ENCODE measurements at places on chromosomes 2 and 18. TPM values are rescaled to one million over a fixed set of nuclear protein-coding genes. Genes with fewer than 3 reads are reported as not detected.
A peak's percentile ranks its signal among the peaks of the same experiment; 100 is the strongest.

- H3K4me3 ChIP-seq: no peak overlapping the region
- no peaks in the 10 kb centered on the region for H3K27me3 ChIP-seq
- peaks cover 33% of the 10 kb centered on the region for H3K36me3 ChIP-seq
- H3K27ac ChIP-seq: no peak overlapping the region
- no peak for DNase-seq
These were observed 39.2 kb downstream of the STAT1 start for GRCh38 chr2:190974629-190975361.

DNA sequence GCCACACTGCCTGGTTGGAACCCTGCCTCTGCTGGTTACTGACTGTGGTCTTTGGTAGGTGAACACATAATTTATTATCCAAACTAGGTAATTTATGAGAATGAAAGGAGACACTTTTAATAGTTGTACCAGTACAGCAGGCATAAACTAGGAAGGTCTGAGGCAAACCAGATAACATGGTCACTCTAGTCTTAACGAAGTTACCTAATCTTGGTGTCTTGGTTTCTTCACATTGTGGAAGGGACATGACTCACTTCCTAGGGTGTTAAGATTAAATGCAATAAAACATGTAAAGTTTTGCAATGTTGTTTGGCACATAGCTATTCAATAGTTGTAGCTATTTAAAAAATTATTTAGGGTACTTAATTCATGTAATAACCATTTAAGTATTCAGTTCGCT is 23.3 kb downstream of the SPTBN1 start:
- no peaks in the 10 kb centered on the region for H3K27me3 ChIP-seq
- peaks cover 26% of the 10 kb centered on the region for H3K4me1 ChIP-seq
- H3K36me3 ChIP-seq: no peaks in the 10 kb centered on the region

DNA sequence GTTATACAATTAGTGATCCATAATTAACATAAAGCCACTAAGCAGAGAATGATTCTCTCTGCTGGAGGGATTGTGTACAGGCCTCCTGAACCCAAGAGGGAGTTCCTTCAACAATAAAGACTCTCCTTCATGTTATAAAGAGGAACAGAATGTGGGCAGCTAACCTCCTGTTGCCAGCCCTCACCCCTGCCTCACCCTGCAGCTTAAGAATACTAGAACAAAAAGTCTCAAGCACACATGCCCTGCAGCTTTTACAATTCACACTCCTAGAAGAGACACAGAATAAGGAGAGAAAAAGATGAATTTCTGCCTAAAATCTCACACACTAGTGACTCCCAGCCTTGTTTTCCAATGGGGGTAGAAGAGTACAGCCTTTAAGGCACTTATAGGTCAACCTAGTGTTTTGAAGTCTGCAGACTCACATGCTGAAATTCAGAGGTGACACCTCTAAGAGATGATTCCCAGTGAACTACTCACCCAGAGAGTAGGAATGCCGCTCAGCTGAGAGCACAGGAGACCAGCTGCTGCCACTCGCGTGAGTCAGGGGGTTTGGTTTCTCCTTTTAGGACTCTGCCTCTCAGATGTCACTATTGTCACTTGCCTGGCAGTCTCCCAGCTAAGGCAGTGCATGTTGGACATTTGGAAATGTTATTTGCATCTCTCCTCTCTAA is 32.5 kb upstream of the IL1RL1 start:
- DNase-seq: no peak
- H3K4me1 ChIP-seq: no peaks in the 10 kb centered on the region
- no peak overlapping the region for H3K27ac ChIP-seq
- no peaks in the 10 kb centered on the region for H3K36me3 ChIP-seq
- H3K27me3 ChIP-seq: no peaks in the 10 kb centered on the region
- no peak overlapping the region for H3K4me3 ChIP-seq

DNA sequence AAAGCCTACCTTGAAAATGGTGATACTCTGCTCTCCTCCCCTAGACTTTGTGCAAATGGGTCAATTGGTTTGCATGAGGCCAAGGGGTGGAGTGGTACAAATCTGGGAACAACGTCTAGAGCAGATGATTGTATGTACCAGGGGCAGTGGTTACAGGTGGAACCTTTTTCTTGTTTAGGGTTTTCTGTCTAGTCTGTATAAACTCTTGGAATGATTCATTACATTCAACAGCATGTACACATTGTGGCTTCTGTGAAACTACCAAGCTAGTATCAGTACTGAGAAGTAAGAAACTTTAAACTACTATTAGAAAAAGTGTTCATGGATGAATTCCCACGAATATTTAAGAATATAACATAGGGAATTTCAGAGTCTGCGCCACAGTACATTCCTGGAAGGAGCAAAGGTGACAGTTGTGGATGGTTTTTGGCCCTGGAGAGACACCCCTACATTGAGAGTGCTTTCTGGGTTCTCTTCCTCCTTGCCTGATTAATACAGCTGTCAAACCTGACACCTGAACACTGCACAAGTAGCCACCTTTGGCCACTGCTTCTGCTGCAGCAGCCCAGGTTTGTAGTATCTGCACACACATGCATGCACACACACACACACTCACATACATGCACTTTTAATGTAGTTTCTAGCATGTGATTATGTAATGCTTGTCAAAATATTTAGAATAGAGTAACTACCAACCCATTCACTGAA is 30.0 kb downstream of the CFAP221 start:
- DNase-seq: no peak
- no peak overlapping the region for H3K27ac ChIP-seq
- H3K36me3 ChIP-seq: no peaks in the 10 kb centered on the region
- H3K4me1 ChIP-seq: no peaks in the 10 kb centered on the region

DNA sequence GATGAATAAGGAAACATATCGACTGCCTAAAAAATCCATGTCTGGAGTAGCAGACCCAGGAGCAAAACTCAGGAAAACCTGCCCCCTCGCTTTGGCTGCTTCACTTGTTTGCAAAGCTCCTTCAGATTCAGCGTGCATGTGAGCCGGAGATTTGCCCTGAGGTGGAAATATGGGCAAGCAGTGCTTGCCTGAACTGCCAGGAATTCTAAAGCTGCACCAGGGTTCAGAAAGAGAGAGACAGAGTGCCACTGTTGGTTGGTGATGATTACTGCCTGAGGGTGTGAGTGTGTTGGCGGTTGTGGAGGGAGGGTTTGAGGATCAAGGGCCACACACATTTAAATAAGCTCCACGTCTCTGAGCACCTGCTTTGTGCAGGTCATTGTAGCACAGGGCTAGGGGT is 139.6 kb upstream of the RGPD4 start:
- H3K4me3 ChIP-seq: no peak overlapping the region
- DNase-seq: no peak
- no peaks in the 10 kb centered on the region for H3K4me1 ChIP-seq

DNA sequence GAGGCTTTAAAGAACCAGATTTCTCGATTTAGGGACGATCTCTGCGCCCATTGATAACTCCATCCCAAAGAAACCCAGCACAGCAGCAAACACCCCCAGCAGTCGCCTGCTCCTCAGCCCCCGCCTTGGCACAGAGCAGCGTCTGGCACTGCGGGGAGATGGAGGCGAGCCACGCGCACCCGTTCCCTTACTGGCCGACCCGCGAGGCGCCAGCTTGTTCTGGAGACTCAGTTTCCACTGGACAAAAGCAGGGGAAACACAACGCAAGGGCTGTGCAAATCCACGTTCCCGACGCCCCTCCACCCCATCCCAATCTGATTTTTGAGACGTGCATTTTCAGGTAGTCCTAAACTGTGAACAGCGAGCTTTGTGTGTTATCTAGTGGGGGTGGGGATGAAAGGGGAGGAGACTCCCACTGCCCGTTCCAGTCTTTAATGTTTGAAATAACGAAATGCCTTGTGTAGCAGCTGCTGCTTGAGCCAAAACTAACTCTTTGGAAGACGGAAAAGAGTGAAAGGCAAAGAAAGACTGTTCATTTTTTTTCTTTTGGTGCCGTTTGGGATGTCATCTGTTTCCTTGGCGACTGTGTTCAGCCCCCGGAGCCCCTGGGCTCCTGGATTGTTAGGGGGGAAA is 143.2 kb downstream of the MEIS1 start:
- H3K27me3 ChIP-seq: peaks cover 27% of the 10 kb centered on the region
- no peak for DNase-seq
- no peak overlapping the region for H3K27ac ChIP-seq
- no peaks in the 10 kb centered on the region for H3K36me3 ChIP-seq
- H3K4me1 ChIP-seq: 0 out of 2 replicates have a peak, but pooled peaks cover 19% of the 10 kb centered on the region

DNA sequence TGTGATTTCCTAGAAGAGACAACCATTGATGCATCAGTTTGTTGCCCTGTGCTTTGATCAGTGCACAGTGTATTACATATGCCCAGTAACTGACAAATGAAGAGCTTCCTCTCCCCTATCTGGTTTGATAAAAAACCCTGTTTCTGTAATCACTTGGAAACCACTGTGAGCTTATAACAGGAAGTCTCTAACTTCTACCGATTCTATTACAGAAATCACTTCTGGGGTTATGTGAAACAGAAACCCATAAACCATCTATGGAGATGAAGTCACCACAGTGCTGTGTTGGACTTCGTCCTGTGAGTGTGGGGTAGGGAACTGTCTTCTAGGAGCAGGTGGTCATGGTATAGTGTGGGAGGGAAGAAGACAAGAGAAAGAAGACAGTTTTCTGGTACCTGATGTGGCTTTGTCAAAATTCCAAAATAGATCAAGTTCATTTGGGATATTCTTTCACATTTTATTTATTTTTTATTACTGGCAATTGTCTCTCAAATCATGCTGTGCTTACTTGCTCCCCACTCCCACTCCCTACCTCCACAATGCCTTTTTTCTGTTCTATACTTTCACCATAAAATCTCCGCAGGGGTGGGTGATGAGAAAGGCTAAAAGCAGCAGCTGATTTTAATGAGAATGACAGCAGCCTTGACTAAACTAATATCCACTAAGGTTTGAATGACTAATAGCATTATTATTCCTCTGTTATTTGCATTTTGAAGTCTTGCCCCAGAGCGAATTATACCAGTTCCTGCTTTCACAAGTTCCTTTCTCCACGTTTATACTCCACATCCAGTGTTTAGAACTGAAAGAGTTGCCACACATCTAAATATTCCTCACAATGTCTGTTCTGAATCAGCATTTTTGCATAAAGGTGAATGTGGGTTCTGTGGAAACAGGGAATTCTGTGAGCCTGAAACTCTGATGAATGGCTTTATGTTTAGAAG is 41.7 kb upstream of the RND3 start:
- H3K27ac ChIP-seq: peak overlapping the region; percentile 95
- H3K27me3 ChIP-seq: no peaks in the 10 kb centered on the region
- peaks cover 51% of the 10 kb centered on the region for H3K4me1 ChIP-seq
- peak; percentile 91 for DNase-seq
- H3K4me3 ChIP-seq: peak overlapping the region; percentile 33

DNA sequence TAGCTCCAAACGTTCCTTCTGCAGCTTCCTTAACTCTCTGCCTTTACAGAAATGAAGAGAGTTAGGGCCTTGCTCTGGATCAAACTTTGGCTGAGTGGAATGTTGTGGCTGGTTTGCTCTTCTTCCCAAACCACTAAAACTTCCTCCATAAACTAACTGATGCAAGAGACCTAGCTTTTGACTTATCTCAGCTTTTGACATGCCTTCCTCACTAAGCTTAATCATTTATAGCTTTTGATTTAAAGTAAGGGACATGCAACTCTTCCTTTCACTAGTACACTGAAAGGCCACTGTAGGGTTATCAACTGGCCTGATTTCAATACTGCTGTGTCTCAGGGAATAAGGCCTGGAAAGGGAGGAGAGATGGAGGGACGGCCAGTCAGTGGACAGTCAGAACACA is 8.3 kb downstream of the PXDN start:
- H3K36me3 ChIP-seq: no peaks in the 10 kb centered on the region
- H3K4me3 ChIP-seq: no peak overlapping the region

DNA sequence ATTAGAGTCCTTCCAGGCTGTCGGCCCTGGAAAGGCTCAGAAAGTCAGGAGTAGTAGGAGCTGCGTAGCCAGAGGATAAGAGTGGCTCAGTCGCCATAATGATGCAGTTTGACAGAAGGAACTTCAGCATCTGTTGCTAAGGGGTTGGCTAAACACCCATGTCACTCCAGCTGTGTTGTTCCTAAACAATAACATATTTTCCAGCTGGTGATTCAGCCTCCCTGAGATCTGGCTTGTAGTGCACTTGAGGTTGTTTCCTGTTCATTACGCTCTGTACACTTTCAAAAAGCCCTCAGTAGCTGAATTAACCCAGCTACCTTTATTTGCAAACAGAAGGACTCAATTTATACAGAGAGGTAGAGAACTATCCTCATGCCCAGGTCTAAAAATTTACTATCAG is 39.7 kb upstream of the EPAS1 start:
- no peaks in the 10 kb centered on the region for H3K27me3 ChIP-seq
- H3K4me3 ChIP-seq: no peak overlapping the region
- H3K36me3 ChIP-seq: no peaks in the 10 kb centered on the region
- peaks cover 14% of the 10 kb centered on the region for H3K4me1 ChIP-seq

- no peak overlapping the region for H3K4me3 ChIP-seq
- H3K36me3 ChIP-seq: peaks cover 10% of the 10 kb centered on the region
- no peak for DNase-seq
- H3K27me3 ChIP-seq: no peaks in the 10 kb centered on the region
- peaks cover 18% of the 10 kb centered on the region for H3K4me1 ChIP-seq
- H3K27ac ChIP-seq: no peak overlapping the region
These were observed 109.2 kb downstream of the EXOC6B start for GRCh38 chr2:72716601-72717000.

- H3K4me3 ChIP-seq: no peak overlapping the region
- no peaks in the 10 kb centered on the region for H3K36me3 ChIP-seq
- no peaks in the 10 kb centered on the region for H3K27me3 ChIP-seq
- DNase-seq: no peak
- H3K27ac ChIP-seq: no peak overlapping the region
These were observed 50.9 kb upstream of the CD226 start for GRCh38 chr18:69998523-69998987.

DNA sequence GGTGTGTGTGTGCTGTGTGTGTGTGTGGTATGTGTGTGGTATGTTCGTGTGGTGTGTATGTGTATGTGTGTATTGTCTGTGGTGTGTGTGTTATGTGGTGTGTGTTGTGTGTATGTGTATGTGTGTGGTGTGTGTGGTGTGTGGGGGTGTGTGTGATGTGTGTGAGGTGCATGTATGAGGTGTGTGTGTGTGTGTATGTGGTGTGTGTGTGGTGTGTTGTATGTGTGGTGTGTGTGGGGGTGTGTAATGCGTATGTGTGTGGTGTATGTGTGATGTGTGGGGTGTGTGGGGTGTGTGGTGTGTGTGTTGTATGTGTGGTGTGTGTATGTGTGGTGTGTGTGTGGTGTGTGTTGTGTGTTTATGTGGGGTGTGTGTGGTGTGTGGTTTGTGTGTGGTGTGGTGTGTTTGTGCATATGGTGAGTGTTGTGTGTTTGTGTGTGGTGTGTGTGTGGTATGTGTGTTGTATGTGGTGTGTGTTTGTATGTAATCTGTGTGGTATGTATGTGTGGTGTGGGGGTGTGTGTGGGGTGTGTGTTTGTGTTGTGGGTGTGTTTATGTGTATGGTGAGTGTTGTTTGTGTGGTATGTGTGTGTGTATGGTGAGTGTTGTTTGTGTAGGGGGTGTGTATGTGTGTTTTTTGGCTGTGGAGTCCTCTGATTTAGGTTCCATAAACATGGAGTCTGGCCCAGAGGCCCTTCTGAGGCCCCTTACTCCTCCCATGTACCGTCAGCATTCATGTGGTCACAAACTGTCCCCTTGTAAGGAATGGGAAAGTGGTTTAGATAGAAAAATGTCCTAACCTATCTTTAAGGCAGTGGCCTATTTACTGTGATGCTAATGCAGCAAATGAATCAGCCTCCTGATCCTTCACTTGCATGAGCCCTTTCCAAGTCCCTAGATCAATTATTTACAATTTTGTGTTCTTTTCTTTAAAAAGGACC is 116.0 kb downstream of the ALPK2 start:
- H3K36me3 ChIP-seq: no peaks in the 10 kb centered on the region
- H3K4me1 ChIP-seq: peaks cover 7% of the 10 kb centered on the region
- no peak for DNase-seq
- H3K4me3 ChIP-seq: no peak overlapping the region
- no peaks in the 10 kb centered on the region for H3K27me3 ChIP-seq
- H3K27ac ChIP-seq: no peak overlapping the region

GAL3ST2 gene
- total RNA-seq: 3.9 TPM

RPRM gene
- 2.1 TPM for total RNA-seq

MROH2A gene
- total RNA-seq: 2.9 TPM

PLA2R1 gene
- total RNA-seq: 0.40 TPM

B3GNT7 gene
- total RNA-seq: 14.0 TPM

FEV gene
- total RNA-seq: not detected

SLC9A4 gene
- total RNA-seq: 0.85 TPM
